Nephron progenitor cell (in vitro differentiated cells): ENCODE measurements at places on chromosomes 4 and X.
A peak's percentile ranks its signal among the peaks of the same experiment; 100 is the strongest.

DNA sequence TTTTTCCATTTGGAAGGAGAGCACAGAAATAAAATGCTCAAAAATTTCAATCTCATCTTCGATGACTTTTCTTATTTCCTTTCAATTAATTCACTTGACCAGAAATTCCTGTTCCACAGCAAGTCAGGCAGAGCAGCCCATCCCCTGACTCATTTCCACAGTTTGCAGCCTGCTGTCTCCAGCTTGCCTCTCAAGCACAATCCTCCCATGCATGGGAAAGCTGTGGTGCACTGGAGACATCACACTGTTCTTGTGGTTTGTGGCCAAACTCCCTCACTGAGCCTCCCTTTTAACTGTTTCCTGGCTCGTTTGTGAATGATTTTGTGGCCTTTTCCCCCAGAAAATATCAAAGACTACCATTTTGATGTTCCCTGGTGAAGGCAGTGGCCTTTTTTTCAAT lies 114.0 kb upstream of the ENPEP start:
- no peak for DNase-seq

DNA sequence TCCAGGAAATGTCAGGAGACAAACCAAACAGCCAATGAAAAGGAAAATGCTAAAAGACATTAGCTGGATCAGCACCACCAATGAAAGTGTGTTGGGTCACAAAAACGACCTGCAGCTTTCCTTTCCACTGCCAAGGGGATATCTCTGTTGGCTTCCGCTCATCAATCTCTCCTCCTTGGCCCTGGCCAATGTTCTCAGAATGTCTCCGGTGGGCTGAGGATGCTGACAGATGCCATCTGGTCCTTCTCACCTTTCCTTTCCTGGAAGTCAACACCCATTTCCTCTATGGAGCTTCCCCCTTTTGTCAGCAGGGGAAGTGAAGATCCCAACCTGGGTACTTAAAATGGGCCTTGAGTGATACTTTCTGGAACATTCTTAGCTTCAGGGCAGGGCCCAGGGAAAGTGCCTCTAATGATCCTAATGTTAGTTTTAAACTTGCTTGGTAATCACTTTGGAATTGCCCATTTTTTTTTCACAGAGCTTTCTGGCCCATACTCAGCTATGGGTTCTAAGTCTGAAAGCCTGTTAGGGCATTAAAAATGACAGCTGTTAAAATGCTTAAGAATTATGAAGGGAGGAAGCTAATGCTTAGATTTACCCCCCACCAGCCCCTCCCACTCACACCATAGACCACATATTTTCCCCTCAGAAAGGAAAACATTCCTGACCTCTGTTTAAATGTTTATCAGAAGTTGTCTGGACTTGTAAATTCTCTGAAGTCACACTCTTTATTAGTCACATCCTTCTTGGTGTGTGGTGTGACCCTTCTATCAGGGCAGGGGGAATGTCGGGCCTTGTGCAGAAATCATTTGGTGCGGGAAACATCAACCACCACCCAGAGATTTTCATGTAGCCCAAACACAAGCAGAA lies 29.2 kb downstream of the IGFBP7 start:
- no peak for DNase-seq

GRCh38 chr4:112120021-112120420 lies 25.2 kb upstream of the FAM241A start:
- DNase-seq = no peak

DNA sequence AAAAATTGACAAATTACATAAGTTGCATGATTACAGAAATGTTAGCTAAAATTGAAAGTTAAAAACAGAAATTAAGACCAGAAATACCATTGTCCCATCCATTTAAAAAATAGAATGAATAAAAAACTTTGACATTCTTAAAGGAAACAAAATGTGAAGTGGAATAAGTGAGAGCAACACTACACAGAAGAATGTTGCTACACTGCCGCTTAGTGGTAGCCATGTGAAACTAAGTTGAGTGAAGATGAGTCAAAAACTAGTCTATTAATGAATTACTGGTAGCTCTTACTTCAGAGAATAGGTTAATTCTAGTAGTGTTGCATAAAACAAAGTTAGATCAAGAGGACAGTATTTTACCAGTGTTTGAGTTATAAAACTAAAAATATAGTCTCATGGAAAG lies 571.0 kb upstream of the KLHL4 start:
- DNase-seq = peak; percentile 45

DNA sequence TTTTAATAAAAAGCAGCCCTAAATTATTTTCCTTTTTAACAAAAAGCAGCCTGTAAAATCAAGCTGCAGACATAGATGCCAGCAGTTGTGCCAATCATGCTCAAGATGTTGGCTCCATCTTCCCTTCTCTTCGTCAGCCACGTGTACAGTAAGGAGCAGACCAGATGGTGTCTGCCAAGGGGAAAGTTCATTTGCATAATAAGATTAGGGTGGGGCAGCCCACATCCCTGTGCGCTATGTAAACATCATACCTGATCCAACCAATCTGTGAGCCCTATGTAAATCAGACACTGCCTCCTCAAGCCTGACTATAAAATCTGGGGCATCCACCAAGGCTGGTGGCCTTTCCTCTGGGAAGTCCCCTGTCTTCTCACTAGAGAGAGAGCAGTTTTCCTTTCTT lies 23.1 kb upstream of the C1GALT1C1 start:
- DNase-seq = no peak

DNA sequence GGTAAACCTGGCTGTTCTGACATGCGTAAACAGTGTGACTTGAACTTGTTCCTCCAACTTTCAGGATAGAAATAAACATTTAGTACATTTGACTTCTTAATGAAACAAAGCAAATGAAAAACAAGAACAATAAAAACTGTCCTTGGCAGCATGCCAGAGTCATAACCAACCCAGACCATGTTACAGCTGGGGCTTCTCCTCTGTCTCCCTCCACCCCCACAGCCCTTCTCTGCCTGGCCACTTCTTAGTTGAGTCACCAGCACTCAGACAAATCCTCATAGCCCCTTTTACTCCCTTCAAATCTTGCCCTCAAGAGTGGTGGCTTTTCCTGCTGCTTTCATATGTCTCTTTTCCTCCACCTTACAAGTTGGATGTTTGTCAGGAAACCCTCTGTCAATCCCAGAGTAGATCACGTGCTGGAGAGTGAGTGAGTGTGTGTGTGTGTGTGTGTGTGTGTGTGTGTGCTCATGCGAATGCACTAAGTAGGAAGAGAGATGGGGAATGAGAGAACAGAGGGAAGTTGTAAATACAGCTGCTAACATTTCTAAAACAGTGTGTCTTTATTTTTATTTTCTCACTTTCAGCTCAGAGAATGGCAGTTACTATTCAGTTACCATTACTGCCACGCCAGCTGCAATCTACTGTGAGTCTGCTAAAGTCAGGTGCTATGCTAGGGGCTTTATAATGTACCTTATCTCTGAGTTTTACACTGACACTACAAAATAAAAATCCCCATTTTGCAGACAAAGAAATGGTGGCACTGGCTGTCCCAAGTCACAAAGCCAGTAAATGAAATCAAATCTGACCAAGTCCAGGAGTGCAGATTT lies 15.0 kb downstream of the SCARB2 start:
- DNase-seq = peak; percentile 19
